NCI-H1694 (cell line): ENCODE measurements at places on chromosomes 16 and 17.

DNA sequence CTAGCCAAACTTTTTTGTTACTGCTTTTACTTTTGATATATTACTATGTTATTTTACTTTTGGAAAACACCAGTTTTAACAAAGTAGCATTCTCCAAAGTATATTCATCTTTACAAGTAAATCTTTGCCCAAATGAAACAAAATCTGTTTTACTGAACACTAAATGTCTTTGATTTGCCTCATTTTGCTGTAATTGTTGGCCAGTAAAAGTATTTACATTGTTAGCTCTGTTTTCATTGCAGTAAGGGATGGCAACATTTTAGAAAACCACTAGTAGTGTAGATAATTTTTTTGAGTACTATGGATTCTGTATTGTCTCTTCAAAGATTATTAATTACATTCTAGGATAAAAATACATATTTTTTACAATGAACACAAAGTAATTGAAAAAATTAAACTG is 10.6 kb downstream of the SNTB2 start:
- no peak for DNase-seq

- DNase-seq, result no peak
Observed at GRCh38 chr16:71623597-71623996, 2.4 kb upstream of the MARVELD3 start.

GRCh38 chr16:89200850-89201411 is 594 bp upstream of the SLC22A31 start:
- no peak for DNase-seq

DNA sequence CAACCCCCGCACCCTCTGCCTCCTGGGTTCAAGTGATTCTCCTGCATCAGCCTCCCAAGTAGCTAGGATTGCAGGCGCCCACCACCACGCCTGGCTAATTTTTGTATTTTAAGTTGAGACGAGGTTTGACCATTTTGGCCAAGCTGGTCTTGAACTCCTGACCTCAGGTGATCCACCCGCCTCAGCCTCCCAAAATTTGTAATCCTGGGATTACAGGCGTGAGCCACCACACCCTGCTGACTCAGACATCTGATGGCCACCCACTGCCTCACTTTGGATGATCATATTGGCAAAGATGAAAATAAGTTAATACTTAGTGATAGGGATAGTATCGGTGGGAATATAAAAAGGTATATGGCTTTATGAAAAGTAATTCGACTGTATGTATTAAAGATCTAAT is 55.9 kb downstream of the GRB2 start:
- DNase-seq, result no peak

- DNase-seq, result no peak
Observed at GRCh38 chr16:71675380-71675779, 49.1 kb downstream of the PHLPP2 start.

DNA sequence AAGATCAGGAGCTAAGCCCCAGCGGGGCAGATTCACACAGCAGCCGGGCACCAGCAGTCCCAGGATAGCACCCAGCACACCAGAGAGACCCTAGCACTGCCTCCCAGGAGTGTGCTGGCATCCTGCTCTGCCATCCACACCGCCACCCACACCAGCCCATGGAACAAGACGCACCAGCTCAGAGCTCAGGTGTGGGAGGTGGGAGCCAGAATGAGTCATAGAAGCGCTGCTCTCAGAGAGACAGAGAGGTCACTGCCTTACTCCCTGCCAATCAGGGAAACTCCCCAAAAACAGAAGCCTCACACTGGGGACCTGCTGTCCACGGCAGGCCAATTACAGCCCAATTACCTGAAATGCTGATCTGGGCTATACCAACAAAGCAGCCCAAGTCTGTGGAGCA is 64.9 kb downstream of the CDYL2 start:
- no peak for DNase-seq

DNA sequence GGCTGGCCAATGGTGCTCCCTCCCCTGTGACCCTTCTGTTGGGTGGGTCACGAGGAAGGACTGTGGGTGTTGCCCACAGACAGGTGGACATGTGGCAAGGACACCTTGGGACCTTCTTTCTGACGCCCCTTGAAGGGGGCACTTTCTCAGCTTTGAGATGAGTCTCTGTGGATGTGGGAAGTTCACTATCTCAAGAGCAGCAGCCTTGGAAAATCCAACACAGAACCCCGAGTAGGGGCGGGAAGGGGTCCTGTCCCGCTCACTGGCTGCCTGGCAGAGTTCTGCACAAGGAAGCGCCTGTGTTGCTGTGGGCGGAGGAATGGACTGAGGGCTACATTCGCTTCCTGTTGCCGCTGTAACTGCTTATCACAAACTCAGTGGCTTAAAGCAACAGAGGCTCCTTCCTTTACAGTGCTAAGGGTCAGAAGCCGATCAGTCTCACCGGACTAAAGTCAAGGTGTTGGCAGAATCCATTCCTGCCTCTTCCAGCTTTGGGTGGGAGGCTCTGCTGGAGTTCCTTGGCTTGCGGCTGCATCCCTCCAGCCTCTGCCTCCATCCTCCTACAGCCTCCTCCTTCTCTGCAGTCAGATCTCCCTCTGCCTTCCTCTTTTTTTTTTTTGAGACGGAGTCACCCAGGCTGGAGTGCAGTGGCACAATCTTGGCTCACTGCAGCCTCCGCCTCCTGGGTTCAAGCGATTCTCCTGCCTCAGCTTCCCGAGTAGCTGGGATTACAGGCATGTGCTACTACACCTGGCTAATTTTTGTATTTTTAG is 305.2 kb downstream of the SEC14L1 start:
- DNase-seq, result no peak

- DNase-seq, result no peak
Observed at GRCh38 chr17:19508577-19508867, 25.1 kb upstream of the SLC47A1 start.

GRCh38 chr17:76845541-76846017 is 22.6 kb upstream of the MGAT5B start:
- no peak for DNase-seq

GRCh38 chr16:7405166-7405565 is 72.5 kb downstream of the RBFOX1 start:
- peak; percentile 69 for DNase-seq

DNA sequence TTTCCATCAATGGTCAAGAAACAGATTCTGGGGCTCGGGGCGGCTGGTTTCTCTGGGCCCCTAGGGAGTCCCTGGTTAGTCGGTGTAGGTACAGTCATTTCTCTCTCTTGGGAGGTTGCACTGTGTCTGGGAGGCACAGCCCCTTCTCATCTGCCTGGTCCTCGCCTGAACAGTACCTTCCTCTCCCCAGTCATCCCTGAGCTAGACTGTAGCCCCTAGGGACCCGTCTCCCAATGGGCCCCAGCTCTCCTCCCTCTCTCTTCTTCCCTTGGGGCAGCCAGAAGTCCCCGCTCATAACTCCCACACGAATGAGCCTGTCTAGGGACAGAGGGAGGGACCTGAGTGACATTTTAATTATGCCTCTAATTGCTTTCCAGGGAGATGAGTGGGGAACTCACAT is 20.2 kb upstream of the CPSF4L start:
- no peak for DNase-seq

- DNase-seq, result no peak
Observed at GRCh38 chr16:11535494-11535893, 51.2 kb downstream of the LITAF start.

DNA sequence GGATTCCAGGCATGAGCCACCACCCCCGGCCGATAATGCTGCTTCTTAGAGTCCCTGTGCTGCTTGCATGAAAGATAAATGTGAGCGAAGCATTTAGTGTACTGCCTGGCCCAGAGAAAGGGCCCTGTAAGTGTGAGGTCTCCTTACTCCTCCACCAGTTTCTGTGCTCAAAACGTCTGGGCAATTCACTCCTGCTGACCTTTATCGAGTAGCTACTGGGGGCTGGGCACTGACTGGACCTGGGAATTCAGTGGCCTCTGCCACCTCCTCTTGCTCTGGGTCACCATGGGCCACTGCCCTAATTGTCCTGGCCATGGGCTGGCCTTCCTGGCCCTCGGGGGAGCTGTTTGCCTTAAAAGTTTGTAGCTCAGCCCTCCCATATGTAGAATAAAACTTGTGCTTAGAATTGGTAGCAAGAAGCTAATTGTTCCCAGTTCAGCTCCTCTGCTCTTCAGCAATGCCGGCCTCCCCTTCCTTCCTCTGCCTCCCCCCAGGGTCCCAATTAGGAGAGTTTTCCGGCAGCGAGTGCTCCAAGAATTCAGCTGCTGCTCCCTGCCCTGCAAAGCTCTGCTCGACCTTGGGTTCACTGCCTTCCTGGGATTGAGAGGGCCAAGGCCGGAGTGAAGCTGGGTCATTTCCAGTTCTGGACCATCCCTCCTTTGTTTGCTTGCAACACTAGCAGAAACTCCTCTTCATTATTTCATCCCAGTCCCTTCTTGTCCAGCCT is 98.9 kb upstream of the CDC42EP4 start:
- DNase-seq, result no peak

GRCh38 chr17:28334171-28334570 is 1.1 kb downstream of the IFT20 start:
- DNase-seq, result no peak

- peak; percentile 72 for DNase-seq
Observed at GRCh38 chr17:57195785-57196460, 60.4 kb upstream of the MSI2 start.

DNA sequence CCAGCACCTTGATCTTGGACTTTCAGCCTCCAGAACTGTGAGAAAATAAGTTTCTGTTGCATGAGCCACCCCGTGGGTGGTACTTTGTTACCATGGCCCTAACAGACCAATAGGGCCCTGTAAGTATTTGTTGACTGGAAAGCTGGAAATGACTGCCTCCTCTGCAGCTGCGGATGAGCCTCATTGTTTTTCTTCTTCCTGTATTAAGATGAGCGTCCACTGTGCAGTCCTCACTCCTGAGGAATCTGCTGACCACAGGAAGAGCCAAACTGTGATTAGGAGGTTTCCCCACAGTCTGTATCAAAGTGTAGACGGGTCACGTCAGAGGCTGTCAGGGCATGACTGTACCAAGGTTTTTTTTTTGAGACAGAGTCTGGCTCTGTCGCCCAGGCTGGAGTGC is 12.2 kb upstream of the AKTIP start:
- no peak for DNase-seq

DNA sequence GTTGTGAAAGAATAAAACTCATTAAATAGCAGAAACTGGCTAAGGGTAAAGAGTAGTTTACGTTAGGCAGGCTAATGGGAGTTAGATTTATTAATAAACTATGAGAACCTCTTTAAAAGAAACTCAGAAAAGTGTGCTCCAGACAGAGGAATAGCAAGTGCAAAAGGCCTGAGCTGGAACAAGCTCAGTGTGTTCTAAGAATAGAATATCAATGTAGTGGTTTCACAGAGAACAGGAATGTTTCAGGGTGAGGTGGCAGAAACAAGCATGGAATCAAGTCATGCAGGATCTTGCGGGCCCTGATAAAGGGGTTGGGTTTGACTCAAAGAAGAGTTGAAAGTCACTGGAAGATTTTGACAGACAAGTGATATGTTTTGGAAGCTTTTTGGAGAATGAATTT is 164.0 kb upstream of the HS3ST3A1 start:
- DNase-seq, result no peak

DNA sequence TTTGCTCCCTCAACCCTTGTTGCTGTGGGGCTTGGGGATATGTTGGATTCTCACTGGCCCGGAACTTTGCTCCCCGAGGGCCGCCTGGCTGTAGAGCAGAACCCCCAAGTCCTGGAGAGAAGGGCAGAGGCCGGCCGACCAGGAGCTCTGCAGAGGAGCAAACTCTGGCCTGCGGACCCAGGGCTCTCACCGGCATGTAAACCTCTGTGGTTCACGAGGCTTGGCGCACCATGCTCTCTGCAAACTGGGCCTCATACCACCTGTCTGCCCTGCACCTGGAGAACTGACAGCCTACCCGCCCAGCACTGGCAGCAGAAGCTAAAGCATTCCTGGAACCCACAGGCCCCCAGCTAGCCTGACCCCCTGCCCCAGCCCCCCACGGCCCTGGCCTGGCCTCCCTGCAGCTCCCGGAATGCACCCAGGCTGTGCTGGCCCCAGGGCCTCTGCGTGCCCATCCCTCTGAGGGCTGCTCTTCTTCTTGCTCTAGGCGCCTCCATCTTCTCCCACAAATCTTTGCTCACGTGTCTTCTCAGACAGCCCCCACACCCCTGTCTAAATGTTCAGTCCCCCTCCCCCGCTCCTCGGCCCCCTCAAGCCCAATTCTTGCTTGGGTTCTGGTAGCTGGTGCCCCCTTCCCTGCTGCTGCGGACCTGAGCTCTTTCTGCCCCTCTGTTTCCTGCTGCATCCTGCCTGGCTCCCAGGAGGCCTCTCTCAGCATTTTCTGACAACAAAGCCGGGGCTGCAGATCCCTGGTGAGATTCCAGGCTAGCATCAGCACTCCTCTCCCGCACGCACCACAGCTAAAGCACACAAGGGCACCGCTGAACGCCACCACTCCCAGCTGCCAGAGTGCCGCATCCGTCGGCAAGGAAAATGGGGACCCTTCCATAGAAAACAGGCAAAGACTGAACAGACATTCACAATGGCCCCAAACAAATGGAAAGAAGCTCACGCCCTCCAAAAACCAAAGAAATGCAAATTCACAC is 23.3 kb downstream of the ACTG1 start:
- DNase-seq, result no peak

GRCh38 chr16:78192734-78193488 is 93.5 kb downstream of the WWOX start:
- DNase-seq, result no peak

- DNase-seq, result no peak
Observed at GRCh38 chr16:53741546-53741945, 37.6 kb downstream of the FTO start.

- no peak for DNase-seq
Observed at GRCh38 chr17:18158022-18158600, 25.5 kb upstream of the ALKBH5 start.
